ENCODE measurements at places on chromosomes 6 and 20.

DNA sequence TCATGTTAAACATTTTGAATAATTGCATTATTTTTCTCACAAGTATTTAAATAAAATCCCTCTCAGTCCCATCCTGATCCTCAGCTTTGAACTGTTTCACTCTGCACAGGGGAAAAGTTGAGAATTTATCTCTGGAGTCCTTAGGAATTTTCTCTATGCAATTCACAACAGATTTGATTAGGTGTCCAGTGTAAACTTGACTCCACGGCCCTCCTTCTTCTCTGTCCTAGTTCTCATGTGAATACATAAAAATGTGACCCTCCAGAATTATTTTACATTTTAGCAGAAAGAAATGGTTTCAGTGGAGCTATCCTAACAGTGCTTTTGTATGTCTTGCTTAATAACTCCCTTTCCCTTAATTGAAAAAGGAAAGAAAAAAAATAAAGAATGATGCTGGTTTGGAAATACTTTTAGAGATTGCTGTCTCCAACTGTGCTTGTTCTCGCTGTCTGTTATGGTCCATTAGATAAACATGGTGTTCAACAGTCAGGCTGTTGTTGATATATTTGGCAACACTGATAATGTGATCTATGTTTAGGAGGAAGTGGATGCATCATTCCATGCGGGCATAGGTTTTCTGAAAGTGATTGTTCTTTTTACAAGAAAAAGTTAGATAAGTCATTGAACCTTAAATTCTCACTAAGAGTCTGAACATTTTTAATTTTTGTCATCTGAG lies 599.4 kb upstream of the CITED2 start:
- no peak for DNase-seq

DNA sequence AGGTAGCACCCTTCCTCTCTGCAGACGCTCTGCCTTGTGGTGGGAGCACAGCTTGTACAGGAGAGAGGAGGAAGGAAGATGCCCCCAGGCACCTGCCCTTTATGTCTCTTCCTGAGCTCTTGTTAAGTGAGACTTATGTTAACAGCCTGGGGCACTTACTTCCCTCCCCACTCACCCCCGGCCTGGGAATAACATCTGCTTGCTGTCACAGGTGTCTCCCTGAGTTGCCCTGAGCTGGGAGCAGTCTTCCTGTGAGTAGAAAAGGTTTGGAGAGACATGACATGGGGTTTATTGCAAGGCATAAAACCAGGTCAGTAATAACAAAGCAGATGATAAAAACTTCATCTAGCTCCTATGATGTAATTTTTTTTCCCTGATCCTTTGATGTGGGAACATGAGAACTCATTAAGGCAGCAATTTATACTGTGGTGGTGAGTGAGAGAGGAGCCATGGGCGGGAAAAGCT lies 1.9 kb downstream of the SSTR4 start:
- DNase-seq: no peak

- DNase-seq: peak; percentile 76
These were observed 700 bp downstream of the GFOD1 start for GRCh38 chr6:13486679-13487121.

- DNase-seq: no peak
These were observed 706 bp upstream of the TUBB2B start for GRCh38 chr6:3228046-3228671.

- no peak for DNase-seq
These were observed 38.0 kb downstream of the ELOVL2 start for GRCh38 chr6:11006061-11006460.

DNA sequence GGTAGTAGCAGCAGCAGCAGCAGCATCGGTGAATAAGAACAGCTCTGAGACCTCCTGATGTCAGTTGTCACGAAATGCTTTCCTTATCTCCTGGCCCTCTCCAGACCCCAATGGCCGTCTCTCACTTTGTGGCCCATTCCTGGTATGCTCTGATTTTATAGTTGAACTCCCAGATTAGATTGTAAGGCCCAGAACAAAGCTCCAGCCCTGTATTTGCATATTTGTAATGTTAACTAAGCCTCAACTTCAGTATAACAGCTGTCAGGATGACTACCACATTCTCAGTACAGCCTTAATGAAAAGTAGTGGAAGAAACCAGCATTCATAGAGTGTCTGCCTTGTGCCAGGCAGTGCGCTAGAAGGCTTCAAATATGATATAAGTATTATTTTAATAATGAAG lies 180.9 kb downstream of the SASH1 start:
- DNase-seq: no peak

DNA sequence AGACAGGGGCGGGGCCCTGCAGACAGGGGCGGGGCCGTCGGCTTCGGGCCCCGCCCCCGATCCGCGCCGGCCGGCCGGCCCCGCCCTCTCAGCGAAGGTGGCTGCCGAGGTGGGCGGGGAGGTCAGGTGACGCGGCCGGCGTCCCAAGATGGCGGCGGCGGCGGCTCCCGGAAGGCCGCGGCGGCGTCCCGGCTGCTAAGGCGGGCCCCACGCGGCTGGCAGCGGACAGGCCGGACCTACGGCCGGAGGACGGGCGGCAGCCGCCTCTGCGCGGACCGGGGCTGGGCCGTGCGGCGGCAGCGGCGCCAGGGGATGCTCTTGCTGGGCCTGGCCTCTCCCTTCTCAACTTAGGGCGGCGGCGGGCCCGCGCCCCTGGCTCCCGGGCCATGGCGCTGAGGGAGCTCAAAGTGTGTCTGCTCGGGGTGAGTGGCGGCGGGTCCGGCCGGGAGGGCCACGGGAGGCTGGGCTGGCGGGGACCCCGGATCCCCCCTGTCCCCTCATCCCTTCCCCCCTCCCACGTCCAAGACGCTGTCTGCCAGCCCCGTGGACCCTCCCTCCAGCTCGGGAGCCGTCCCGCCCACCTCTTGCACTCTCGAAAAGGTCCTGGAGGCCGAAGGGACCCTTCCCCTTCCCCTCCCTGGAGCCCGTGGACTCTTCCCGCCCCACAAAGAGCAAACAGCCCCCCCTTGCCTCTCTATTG lies at the start of gene RAB22A:
Gene RAB22A (plus strand): TSS at position 125 of the 700 bp plus-strand sequence. CDS start 262 bp downstream, at position 387.
- peak; percentile 75 for DNase-seq

DNA sequence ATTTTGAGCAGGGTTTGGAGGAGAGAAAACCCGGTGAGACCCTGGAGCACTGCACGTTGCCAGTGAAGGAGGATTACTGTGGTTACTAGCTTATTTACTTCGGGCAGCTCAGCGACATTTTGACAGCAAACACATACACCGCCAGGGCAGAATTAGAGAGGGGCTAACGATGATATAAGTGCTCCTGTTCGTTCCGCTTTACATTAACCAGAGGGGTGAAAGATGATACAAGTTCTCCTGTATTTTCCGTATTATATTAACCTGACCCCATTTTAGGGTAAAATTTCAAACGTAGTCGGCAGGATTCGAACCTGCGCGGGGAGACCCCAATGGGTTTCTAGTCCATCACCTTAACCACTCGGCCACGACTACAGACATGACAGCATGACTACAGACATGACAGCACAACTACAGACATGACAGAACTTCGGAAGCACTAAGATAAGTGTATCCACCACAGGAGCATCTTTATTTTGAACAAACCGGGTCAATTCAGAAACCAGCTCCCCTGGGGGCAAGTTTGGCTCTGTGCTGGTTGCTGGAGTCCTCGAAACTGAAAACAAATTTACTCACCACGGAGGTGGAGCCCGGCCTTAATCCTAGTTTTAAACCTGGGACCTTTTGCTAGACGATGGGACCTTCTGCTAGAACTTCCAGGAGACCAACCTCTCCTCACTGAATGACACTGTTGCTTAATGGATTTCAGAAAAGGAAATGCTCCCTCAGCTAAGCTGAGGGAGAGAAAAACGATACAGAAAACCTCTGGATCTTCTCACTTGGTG lies 80.4 kb upstream of the ZNF184 start:
- DNase-seq: no peak

- no peak for DNase-seq
These were observed 2.7 kb downstream of the SDCBP2 start for GRCh38 chr20:1326031-1326930.

GRCh38 chr6:169452117-169452868 lies 198.6 kb upstream of the THBS2 start:
- no peak for DNase-seq

GRCh38 chr6:73523434-73524123 lies 2.7 kb upstream of the EEF1A1 start:
- DNase-seq: peak; percentile 60

DNA sequence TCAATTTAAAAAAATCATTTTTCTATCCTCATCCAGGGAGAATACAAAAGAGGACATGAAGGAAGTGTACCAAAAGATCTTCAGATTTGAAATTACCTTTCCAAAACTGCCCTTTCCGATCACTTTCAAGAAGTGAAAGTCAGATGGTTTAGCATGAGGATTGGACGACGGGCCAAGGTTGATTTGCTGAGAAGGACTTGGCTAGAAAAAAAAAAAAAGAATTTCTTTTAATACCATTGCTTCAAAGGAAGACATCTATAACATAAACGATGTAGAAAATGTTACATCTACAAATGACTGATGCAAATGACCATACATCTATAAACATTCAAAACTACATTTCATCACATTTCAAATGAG lies 120.9 kb upstream of the SLC2A12 start:
- DNase-seq: no peak

- DNase-seq: no peak
These were observed 312.8 kb upstream of the SULF2 start for GRCh38 chr20:48098099-48098498.

- DNase-seq: no peak
These were observed 2.3 kb downstream of the EMILIN3 start for GRCh38 chr20:41364236-41364855.

DNA sequence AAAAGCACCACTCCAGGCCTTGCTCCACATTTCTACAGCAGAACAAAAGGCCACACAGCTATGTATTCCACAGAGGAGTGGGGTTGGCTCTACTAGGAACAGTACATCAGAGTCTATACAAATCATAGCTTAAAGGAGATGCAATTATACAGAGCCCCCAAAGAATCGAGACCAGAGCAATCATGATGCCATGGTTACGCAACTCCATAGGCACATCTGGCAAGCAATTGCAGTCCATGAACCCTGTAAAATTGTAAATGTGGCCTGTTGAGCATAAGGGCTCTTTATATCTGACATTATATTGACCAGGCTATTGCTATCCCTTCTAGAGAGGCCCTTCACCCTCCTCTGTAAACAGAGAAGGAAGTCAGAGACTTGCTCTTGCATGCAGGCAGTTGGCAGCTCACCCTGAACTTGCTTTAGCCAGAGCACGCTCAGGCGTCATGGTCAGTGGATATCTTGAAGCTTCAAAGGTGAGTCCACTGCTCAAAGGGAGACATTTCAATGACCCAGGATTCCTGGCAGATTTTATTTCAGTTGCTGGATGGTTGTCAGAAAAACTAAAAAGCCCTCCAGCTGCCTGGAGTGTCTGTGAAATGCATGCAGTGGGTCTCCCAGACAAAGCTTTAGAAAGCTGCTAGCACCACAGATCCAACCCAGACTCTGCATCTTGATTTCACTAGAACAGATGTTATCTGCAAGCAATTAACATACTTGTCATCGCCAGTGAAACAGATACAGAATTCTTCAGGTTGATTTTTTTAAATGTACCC lies 357.2 kb downstream of the CENPW start:
- DNase-seq: no peak

- no peak for DNase-seq
These were observed 20.7 kb downstream of the SYNJ2 start for GRCh38 chr6:158002249-158002950.

- DNase-seq: peak; percentile 84
These were observed 23.6 kb upstream of the TMEM181 start for GRCh38 chr6:158536084-158536890.

GRCh38 chr20:40663991-40664880 lies 24.8 kb downstream of the MAFB start:
- no peak for DNase-seq

DNA sequence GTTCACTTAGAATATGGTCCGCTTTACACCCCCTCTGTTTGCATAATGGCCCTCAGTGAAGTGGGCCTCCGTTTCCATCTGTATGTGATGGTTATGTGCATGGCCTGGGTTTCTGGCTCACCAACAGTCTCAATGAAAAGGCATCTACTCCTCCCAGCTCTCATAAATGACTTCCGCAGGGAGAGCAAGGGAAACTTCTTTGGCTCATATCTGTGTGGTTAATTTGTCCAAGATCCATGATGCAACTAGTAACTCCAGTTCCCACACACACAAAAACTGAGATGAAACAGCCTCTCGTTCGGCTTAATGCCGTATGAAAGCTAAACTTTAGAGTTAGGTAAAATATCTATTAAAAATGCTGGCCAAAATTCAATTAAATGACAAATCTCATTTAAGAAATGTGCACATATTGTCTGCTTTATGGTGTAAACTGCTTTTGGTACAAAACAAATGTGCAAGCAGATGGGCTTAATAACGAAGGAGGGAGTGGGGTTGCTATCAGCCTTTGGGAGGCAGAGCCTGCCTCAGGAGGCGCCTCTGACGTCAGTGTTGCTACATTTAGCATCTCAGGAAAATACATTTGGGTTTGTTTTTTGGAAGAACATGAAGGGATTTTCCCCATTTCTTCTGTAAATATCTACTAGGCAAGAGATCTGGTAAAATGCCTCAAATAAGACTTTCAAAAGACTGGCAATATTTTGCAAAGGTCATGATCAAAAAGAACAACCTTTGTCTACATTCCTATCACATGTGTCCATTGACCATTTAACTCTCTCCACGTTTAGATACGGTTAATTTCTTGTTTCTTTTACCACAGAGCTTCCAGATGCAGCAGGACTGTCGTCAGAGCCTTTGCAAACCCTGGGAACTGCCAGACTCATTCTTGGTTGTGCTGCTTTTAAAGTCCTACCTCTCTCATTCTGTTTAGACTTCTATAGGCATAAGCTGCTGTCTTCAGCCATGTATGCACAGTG lies 96.8 kb downstream of the ARMC2 start:
- DNase-seq: no peak

DNA sequence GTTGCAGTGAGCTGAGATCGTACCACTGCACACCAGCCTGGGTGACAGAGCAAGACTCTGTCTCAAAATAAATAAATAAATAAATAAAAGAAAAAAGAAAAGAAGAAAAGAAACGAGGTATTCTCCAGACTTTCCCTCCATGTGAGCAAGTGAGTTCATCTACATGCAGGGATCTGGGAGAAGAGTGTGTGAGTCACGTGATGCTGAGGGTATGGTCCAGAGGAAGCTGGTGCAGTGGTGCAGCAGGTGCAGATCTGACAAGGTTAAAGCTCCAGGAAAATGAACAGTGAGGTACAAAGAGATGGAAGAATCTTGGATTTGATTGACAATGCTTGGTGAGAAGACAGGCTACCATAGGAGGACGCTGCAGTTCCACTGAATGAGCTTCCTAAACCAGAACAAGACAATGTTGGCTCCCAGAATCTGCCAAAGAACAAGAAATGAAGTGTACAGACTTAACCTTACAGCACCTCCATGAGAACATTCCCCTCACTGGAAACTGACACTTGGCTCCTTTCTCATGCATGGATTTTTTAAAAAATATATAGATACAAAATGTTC lies 79.5 kb upstream of the BTBD3 start:
- DNase-seq: no peak

DNA sequence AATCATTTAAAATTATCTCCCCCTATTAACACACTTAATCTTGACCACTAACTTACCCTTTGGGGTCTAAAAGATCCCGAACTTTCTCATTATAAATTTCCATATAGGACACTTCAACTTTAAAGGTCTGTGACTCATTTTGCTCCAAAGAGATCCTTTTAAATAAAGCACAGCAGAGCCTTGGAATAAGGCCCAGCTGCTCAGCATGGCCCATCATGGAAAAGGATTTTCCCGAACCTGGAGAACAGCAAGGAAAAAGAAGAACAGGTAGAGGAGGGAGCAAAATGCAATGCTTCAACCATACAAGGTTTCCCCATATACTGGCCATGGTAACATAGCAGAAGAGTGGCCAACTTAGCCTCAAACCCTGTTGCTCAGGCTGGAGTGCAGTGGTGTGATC lies 132.1 kb downstream of the KIF13A start:
- no peak for DNase-seq
